ENCODE measurements at places on chromosomes 2 and 18.

- DNase-seq: no peak
Observed at GRCh38 chr18:64175432-64175831, 26.5 kb upstream of the LINC00305 start.

DNA sequence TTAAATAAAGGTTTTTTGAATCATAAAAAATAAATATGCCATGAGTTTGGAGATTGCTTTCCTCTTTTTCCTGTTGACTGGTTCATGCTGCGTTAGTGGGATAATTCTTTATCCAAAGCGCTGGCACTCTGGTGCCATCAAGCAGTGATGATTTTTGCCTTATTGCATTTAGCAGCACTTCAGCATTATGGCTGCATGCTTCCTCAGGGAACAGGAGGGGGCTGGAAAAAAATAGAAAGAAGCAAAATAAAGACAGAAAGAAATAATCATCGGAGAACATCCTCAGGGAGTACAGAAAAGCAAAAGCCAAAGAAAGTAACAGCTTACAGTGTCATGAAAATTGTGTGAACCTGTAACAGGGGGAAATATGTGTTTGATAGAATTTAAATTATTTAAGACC, 1408.2 kb upstream of the PIK3C3 start:
- DNase-seq: no peak

DNA sequence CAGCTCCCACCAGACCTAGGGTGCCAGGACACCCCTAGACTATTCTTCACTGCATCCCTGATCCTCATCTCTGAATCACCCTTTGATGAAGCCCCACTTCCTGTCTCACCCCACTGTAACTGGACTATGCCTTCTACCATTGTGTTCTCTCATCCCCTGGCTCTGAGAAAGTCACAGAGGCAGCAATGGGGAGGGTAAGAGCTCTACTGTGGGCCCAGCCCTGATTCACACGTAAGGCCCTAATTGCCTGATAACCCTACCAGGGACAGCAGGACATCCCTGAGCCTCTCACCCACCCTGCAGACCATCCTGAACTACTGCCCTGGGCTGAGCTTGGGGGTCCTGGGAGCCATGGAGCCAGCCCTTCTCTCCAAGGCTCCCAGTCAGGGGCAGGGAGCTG, 1.5 kb upstream of the PROM2 start:
- DNase-seq: no peak

- DNase-seq: no peak
Observed at GRCh38 chr2:26691161-26691560, 1.4 kb upstream of the KCNK3 start.

DNA sequence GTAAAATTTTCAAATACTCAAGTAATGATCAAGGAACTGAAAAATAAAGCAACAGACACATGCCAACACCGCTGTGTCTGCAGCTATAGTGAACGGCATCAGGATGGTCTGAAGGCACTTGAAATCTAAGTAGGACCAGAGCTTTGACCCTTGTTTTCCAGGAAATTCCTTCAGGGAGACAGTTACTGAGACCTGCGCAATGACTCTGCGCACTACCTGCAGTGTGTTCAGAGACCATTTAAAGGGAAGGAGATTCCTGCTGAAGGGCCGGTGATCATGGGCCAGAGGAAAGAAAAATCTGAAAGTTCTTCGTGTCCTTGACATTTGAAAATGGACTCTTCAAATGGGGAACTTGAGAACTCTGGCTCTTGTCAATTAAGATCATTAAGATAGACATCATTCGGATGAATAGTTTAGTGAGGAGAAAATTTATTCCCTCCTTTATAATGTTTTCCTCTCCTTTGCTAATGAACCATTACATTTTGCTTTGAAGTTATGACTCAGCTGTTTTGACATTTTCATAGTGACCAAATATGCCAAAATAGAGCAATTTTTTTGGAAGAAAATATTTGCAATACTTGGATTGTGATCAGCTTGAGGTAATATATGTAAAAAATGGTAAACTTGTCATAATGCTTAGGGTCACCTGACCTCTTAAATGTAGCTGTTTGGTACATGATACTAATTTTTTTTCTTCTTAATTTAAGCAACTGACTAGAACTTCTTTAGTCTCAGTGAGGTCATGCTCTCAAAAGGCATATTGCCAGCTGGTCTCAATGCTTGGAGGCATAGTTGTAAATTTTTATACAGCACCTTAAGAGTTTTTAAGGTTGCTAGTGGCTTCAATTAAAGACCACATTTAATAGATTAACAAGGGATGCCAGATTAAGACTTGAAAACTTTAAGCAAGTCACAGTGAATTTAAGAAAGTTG, 329.3 kb downstream of the ARHGAP15 start:
- no peak for DNase-seq

DNA sequence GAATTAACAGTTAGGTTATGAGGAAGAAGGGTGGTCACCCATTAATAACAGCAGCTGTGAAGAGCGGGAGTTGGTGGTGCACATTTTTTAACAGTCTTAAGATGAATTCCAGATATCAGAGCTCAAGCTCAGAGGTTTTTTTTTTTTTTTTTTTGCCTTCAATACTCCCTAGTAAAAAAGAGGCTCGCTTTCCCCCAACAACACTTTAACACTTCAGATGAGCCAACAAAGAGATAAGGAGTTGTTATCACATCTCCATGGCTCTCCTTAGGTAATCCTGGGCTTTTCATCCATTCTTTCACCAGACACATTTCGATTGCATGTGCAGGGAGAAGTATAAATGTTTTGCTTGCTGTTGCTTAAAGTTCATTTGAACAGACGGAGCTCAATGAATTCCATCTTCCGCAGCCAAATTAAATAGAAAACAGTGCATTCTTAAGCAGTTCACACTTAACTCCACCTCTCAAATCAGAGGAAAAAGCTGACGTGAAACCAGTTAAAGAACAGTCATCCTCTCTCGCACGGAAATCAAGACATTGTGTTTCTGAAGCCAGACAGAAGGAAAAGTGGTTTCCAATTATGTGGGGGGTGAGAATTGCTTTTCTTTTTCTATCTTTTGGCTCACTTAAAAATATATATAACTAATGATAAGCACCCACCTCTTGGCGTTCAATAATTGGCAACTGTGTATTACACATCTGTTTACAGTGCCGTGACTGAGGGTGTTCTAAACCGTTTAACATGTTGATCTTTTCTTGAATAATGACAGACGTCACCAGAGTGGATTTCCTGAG, 118.2 kb downstream of the ZNF521 start:
- no peak for DNase-seq

GRCh38 chr2:75065402-75066008, 107.1 kb downstream of the POLE4 start:
- DNase-seq: no peak

DNA sequence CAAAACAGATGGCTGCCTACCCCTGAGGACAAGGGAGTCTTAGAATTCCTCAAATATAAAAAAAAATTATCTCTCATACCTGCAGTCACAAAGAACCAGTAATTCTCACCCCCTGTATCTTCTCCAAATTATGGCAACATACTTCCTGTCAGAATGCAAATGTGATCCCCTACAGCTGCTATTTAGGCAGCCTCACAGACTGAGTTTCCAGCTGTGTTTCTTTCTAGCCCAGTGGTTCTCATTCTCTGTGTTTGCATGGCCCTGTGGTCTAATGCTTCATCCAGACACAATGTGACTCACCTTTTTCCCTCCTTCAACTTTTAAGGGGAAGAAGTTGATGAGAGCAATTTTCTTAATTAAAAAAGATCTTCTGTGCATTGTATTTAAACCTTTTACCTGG, 726.3 kb downstream of the TSN start:
- no peak for DNase-seq

- no peak for DNase-seq
Observed at GRCh38 chr18:75029481-75029880, 179.5 kb downstream of the PTGR3 start.

DNA sequence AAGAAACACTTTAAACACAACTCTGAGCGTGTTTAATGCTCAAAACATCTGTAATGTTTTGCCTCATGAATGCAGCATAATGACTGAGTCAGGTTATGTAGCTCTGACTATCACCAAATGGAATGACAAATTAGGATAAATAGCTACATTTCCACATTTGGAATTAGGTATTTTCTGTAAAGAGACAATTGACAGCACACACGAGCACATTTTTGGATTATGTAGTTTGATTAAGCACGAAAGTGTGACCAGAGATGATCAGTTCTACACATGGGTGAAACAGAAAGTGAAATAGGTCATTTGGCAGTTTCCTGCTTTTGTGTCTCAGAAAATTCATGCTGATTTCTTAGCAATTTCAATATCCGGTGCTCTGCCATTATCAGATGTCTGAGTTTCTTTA, 29.0 kb downstream of the LPIN1 start:
- no peak for DNase-seq

Data from stimulated activated CD8-positive, alpha-beta memory T cell treated with anti-CD3 and anti-CD28 coated beads, Interleukin-7, amount 100 ng/mL, for 24 hours (primary cell).